ENCODE measurements at places on chromosomes 3 and 15.

DNA sequence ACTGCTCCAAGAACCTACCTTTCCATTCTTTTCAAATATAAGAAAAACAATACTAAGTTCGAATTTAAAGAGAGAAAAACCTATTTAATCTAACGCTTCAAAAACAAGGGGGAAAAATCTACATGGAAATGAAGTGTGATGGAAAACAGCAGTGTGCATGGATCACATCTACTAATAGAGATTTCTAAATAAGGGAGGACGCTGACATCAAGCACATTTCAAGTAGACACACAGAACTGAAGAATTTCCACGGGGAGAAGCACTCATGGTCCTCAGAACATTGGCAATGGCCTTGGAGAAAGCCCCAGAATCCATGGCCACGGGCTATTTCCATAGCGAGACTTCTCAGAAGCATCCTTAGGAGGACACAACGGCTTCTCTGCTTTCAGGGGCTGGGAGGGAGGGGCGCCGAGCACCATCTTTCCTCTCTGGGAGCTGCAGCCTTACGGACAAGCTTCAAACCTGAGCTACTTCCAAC lies 1.0 kb downstream of the TASOR start:
- DNase-seq: no peak

DNA sequence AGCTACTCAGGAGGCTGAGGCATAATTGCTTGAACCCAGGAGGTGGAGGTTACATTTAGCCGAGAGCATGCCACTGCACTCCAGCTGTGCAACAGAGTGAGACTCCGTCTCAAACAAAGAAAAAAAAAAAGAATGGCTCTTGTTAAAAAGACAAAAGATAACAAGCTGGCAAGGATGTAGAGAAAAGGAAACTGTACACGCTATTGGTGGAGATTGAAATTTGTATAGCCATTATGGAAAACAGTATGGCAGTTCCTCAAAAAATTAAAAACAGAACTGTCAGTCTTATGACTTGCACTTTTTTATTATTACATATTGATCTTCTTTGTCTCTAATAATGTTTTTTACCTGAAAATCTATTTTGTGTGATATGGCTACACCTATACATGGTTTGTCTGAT lies 41.9 kb downstream of the MEX3B start:
- no peak for DNase-seq

DNA sequence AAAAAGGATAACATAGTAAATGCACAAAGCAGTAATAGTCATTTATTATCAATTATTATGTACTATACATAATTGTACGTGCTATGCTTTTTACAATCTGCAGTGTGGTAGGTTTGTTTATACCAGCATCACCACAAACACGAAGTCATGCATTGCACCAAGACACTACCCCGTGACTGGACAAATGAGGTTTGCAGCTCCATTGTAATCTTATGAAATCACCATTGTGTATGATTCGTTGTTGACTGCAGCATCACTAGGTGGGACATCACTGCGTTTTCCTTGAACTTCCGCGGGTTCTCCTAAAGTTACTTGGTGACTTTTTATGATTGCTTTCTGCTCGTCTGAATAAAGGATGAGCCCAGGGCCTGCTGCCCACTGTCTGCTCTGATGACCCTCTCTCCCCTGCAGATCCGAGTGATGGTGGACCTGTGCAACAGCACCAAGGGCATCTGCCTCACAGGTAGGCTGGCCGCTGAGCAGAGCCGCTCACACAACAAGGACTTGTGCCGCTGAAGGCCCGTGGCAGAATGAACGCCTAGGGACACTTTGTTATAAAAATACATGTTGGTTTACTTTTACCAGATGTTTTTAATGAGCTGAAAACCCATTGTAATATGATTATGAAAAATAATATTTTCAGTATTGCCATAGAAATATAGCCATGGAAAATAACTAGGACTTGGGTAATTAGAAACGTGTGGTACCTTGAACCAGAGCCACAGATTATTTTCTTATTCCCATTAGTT lies 35.8 kb downstream of the GLDN start:
- no peak for DNase-seq

DNA sequence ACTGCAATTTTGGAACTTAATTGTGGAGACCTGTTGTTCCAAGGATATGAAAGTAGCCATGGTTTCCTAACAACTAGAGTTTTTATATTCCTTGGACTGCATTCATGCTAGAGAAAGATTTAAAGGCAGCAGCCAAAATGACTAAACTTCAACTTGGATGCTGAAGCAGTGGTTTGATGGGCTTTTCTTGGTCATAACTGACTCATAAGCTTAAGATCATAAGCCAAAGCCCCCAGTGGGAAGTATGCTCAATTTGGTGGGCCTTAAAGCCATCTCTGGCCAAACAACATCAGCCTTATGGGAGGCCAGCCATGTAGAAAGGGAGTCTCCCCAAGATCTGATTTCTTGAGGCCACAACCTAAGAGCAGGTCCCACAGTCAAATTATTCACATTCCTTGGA lies 80.2 kb downstream of the ZNF280D start:
- no peak for DNase-seq

- no peak for DNase-seq
Observed at GRCh38 chr3:19898721-19899120, 35.3 kb downstream of the EFHB start.

GRCh38 chr3:156149876-156150275 lies 29.5 kb downstream of the KCNAB1 start:
- DNase-seq: no peak

DNA sequence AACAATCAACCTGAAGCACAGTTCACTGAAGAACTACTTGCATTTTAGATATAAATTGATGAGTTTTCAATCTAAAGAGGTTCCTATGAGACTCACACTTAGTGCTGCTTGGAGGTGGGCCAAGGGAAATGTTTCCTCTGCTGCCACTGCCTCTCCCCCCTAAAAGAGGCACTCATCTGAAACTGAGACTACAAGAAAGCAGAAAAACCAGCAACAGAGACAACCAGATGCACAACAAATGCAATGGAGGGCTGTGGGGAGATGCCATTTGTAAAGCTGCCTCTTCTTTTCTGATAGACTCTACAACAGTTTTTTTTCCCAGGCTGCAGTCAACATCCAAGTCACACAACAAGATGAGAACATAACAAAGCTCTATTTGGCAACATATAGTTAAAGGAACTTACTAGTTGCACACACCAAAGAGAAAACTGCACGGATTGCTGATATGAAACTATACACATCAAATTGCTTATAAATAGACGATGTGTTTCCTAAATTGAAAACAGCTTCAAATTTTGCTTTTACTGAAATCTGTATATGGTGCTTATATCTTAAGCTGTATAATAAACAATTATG lies 11.0 kb downstream of the TSPAN3 start:
- DNase-seq: no peak

DNA sequence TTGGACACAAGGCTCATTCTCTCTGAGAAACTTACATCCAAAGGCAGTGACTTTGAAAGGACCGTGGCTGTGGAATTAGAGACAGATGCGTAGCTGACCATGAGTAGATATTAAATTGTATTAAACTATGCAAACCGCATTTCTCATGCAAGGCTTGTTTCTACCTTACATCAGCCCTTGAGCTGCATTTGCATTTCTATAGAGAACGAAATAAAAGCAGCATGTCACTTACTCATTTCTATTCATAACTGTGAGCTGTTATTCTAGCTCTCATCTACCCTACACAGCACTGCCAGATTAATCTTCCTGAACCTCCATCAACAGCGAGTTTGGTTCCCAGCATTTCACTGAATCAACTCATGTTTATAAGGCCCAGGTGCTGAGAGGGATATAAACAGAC lies 72.3 kb downstream of the THSD4 start:
- DNase-seq: no peak

DNA sequence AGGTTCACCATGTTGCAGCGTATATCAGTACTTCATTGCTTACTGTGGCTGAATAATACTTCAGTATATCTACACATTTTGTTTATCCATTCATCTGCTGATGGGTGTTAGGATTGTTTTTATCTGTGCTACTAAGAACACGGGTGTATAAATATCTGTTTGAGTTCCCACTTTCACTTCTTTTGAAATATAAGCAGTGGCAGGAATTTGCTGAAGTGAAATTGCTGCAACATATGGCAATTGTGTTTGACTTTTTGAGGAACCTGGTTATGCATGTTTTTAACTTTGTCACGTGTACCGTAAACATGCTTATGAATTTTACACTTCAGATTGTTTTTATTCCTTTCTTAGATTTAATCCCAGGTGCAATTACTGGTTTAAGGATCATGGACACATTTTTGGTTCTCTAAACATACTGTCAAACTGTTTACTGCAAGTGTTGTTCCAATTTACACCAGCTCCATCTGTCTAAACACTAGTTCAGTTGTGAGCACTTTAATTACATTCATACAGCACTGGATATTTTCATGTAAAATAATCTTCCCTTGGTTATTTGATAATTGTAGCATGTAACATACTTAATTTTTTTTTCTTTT lies 23.1 kb downstream of the TRAK1 start:
- DNase-seq: no peak

DNA sequence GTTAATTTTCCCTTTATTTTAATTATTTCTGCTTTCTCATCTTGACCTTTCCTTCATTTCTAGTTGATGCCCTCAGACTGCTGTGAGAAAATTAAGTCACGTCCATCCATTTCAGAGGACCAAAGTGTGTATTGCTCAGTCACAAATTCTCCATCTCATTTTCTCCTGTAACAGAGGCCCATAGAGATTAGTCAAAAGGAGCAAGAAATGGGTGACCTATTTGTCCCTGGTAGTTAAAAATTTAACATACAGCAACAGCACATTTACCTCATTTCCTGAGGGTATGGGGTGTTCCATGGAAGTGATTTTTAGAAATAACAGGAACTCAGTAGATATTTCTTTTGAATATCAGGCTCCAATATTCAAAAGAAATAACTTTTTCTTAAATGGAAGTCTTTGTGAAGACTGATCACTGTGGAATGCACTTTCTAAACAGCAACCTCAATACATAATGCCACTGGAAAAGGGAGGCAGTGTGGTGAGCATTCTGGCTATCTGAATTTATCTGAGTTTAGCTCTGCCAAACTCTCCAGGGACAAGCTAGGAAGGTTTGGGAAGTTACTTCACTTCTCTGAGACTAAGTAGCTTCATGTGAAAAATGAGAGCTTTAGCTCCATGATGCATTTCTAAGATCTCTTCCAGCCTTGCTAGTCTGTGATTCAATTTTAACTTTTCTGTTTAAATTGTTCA lies 808.2 kb downstream of the SQOR start:
- DNase-seq: no peak

DNA sequence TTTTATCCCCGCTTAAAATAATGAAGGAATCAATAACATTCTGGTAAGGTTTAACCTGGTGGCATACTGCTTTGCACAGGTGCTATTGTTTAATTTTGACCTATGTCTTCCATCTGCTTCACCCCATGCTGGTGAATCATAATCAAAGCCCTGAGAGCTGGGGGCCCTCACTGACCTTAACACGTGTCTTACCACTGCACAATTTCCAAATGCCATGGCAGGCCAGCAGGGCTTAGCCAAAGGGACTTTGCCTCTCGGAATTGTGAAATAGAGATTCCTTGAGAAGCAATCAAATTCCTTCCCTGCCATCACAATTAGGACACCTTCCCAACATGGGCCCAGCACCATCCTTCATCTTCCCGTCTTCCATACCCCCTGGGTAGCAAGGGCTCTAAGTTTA lies 242.6 kb upstream of the THBS1 start:
- DNase-seq: no peak

GRCh38 chr3:114880078-114880477 lies 267.0 kb downstream of the ZBTB20 start:
- DNase-seq: no peak

DNA sequence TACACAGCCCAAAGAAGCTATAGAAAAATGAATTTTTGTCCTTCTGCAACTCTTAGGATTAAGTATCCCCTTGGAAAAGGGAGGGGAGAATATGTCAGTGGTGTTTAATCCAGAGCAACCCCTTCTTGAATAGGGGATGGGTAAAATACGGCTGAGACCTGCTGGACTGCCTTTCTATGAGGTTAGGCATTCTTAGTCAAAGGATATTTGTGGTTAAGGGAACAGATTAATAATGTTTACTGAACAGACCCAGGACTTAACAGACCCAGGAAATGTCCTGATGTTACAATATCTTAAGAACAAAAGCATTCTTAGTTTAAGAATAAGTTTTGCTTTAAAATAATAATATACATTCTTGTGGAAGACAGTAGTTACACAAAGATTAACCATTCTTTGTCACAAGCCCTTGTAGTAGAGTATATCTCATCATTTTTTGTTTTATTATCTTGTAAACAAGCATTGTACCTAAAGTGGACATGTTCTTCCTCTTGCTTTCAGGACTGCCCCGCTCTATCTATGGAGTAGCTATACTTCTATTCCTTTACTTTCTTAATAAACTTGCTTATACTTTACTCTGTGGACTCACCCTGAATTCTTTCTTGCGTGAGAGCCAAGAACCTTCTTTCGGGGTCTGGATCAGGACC lies 43.8 kb upstream of the B3GALNT1 start:
- DNase-seq: no peak

DNA sequence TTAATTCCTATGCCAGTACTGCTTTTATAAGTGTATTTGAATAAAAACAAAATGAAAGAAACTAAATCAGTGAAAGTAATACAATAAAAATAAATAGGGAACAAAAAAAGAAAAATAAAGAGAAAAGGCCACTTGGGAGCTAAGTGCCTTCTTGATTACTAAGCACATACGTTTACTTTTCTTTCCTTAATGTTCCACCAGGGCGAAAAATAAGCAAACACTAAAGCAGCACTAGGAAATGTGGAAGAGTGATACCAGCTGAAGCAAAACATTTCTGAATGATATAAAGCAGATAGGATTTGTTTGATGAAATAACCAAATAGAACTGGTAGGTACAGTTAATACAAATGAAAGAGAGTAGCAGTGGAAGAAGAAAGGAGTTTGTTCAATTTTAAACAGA lies 132.8 kb upstream of the ZPLD1 start:
- no peak for DNase-seq

DNA sequence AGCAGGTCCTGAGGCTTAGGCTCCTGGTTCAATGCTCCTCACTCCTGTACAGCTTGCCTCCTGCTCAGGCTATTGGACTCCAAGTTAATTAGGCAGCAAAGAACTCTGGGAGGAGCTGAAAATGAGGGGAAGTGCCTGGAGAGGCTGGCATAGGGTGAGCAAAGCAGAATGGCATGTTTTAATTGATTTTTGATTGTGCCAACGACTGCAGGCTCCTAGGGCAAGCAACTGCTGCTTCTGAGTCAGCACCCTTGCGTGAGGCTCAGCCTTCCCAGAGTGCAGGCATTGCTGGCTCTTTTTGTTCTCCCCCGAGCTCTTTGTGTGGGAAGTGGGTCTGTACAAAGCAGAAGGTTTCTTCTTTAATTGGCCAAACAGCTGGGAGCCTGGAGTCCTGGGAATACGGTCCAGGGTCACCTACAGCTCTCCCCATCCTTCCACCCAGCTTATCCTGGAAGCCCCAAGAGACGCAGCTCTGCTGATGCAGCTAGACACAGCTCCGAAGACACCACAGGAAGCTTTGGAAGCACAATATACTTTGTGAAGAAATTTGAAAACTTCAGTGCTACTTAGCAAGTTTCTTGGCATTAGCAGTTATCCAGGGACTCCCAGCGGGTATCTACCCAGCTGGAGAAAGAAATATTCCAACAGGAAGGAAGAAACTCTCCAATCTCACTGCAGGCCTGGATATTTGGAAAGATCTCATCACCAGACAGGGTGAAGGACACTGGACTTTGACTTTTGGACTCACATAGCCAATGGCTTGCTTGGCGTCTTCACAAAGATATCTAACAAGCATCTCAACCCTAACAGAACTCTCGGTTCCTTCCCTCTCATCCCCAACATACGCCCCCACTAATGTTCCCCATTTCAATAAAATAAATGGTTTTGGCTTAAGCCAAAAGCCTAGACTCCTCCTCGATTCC lies 76.8 kb downstream of the BDH1 start:
- DNase-seq: no peak

GRCh38 chr3:185837414-185837813 lies 12.6 kb upstream of the IGF2BP2 start:
- no peak for DNase-seq

GRCh38 chr15:75966073-75966472 lies 46.2 kb downstream of the NRG4 start:
- DNase-seq: no peak

Data from T follicular helper cell (primary cell).